ENCODE measurements at places on chromosomes 5 and 9.
A peak's percentile ranks its signal among the peaks of the same experiment; 100 is the strongest.

DNA sequence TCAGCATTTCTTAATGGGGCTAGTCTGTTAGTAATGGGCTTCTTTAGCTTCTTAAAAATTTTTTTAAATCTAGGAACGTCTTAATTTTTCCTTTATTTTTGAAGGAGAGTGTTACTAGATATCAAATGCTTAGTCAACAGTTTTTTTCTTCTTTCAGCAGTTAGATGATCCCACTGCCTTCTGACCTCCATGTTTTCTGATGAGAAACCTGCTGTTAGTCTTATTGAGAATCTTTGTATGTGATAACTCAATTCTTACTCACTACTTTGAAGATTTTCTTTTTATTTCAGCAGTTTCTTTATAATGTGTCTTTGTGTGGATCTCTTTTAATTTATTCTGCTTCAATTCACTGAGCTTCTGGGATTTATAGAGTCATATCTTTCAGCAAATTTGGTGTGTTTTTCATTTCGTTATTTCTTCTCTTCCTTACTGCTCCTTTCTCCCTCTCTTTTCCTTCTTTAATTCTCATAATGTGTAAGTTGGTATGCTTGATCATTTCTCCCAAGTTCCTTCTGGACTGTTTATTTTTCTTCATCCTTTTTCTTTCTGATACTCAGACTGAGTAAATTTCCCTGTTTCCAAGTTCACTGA, 205.8 kb downstream of the RANBP17 start:
- DNase-seq: no peak

DNA sequence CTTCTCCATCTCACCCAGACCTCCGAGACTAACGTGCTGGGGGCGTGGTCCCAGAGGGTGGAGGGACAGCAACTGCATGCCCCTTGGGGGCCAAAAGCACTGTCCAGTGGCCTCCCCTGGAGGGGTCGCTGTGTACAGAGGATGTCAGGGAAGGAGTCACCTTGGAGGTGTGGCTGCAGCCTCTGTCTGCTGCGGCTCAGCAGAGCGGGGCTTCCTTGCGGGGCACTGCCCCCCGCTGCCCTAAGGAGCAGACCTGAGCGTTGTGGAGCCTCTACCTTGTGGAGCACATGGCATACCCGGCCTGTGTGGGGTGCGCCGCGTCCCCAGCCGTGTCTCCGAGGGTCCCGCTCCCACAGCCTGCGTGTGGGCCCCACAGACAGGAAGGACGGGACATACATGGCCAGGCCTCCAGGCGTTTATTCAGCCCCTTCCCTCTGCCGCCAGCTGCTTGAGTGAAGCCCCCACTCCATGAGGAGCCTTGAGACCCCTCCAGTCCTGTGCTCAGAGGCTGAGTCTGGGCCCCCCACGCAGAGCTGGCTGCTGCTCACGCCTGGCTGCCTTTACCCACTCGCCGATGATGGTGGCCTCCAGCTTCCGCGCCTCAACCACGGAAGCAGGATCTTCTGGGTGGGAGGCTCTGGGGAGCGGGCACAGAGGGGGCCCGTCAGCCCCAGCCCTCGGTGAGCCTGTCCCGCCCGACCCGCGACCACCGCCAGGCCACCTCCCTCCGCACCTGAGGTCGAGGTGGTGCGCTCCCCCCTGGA, 4.2 kb downstream of the DPP7 start:
- DNase-seq: no peak

DNA sequence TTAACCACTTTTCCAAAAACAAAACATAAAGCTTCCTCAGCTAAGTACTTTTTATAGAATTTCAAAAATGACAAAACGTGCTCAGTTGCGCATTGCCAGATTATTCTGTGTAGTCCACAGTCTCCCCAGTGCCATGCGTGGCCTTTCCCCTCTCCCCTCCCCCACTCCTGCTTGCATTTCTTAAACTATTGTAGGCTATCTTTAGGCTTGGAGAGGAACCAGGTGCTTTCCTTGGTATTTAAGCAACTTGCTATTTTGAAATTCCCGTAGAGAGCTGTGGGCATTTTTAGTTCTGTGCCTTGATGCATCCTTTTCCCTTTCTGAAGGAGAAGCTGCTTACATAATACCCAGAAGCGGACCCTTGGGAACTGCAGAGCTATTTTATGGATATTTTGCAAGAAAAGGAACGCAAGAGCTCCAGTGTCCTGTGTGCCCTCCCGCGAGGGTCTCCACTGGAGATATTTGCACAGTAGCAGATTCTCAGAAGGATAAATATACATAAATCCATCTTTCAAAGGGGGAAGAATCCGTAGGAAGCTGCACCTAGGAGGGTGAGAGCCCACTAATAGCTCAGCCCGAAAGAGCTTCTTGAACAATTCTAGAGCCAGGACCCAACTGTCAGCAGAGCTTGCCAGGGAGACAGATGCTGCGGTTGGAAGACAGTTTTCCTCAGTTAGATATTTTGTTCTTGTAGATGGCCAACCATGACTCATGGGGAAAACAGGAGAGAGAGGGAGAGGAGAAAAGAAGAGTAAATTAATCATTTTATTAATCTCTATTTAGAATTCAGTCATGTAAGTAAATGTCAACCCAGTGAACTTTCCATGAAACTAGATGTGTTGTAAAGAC, 1298.3 kb upstream of the WWC1 start:
- no peak for DNase-seq

DNA sequence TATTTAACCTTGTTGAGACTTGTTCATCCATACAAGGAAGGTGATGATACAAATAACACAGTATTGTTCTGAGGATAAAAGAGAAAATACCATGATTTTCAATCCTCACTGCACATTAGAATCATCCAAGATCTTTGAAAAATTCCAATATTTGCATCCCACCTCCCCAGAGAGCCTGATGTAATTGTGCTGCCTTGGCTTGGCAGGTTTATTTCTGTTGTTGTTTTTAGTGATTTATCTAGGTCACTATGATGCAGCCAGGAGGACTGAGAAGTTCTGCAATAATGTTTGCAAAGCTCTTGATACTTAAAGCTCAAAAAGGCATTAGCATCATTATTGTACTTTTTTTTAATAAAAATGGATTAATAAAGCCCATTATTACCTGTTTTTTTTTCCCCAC, 67.0 kb upstream of the NMUR2 start:
- no peak for DNase-seq

- DNase-seq: no peak
Measured at GRCh38 chr5:136984772-136985446, 514.2 kb downstream of the SPOCK1 start.

- DNase-seq: no peak
Measured at GRCh38 chr9:89865981-89866380, 261.2 kb downstream of the GADD45G start.

DNA sequence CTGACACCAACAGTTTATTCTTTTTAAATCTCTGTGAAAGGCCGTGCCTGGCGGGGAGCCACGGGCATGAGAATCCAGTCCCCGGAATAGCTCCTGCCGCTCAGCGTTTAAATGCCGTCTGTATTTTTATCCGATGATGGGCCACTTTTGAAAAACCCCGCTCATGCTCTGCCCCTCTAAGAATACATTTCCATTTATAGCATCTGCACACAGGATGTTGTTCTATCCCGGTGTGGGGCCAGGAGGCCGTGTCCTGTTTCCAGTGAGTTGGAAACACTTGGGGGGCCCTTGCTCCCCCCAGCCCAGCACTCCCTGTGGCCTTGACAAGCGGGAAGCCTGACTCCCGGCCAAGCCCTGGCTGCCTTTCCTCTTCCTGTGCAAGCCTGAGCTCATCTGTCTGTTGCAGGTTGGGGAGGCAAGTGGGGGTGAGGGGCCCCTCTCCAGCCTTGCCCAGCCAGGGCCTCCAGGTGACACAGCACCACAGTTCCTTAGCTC, 39.0 kb downstream of the ERGIC1 start:
- peak; percentile 60 for DNase-seq

DNA sequence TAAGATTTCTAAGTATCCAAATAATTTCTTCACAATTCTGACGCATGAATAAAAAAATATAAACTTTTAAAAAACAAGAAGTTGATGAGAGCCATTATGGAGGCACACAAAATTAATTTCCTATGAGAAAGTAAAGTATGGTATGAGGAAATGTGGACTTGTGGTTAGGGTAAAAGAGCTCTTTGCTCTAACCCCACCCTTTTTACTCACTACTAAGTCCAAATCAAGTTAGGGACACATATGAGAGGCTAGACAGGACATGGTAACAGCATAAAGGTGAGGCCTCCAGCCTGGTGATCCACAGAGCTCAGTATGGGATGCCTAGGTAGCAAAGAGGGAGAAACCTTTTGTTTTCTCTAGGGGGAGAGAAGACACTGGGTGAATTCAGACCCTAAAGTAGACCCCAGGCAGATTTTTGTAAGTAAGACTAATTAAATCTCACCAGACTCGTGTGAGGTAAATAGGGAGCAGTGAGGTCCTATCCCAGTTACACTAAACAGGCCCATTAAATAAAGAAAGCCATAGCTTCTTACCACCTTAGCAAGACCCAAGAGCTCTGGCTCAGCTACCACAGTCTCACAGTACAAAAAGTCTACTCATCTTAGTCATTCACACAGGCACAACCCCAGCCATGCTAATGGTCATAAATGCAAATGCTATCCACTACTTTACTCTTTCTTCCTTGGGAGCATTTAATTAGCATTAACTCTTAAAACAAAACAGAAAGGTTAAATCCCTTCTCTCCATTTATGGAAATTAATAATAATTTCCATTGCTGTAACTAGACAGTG, 42.6 kb downstream of the MLLT3 start:
- DNase-seq: no peak

- DNase-seq: no peak
Measured at GRCh38 chr9:36987891-36988290, 46.2 kb downstream of the PAX5 start.

- DNase-seq: no peak
Measured at GRCh38 chr5:10552183-10553143, 11.4 kb upstream of the ANKRD33B start.

GRCh38 chr5:132301344-132302271, 7.4 kb downstream of the SLC22A4 start:
- DNase-seq: no peak

DNA sequence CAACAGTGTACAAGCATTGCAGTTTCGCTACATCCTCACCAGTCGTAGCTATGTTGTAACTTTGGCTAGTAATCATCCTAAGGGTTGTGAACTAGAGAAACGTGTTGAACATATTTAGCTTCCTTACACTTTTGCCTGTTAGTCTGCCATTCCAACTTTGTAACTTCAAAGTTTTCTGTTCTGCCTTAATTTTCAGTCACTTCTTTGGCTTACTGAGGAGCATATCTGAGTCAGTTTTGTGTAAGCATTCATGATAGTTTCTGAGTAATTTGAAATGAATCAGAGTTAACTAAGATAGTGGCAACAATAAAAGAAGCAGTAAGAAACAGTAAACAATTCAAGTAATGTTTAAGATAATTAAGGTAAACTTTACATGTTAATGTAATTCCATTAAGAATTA, 58.9 kb upstream of the MCCC2 start:
- no peak for DNase-seq

- DNase-seq: no peak
Measured at GRCh38 chr9:34961574-34962490, 3.7 kb downstream of the PHF24 start.

DNA sequence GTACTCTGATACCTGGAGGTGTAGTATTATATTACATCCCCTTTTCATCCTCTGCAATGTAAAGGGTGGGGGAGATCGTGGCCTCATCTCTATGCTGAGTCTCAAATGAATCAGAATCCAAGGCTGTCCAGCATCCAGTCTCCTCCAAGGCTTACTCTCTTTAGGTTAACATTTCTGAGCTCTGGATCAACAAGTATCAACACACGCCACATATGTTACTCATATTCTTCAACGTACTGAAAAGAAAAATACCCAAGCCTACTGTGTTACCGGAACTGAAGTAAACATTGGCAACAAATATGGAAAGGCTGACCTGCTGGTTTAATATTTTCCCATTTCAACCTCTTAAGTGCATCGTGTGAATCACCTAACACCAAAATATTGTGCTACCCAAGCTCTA, 241.8 kb downstream of the GAS1 start:
- no peak for DNase-seq

- DNase-seq: no peak
Measured at GRCh38 chr9:97793067-97793466, 60.0 kb upstream of the FOXE1 start.

DNA sequence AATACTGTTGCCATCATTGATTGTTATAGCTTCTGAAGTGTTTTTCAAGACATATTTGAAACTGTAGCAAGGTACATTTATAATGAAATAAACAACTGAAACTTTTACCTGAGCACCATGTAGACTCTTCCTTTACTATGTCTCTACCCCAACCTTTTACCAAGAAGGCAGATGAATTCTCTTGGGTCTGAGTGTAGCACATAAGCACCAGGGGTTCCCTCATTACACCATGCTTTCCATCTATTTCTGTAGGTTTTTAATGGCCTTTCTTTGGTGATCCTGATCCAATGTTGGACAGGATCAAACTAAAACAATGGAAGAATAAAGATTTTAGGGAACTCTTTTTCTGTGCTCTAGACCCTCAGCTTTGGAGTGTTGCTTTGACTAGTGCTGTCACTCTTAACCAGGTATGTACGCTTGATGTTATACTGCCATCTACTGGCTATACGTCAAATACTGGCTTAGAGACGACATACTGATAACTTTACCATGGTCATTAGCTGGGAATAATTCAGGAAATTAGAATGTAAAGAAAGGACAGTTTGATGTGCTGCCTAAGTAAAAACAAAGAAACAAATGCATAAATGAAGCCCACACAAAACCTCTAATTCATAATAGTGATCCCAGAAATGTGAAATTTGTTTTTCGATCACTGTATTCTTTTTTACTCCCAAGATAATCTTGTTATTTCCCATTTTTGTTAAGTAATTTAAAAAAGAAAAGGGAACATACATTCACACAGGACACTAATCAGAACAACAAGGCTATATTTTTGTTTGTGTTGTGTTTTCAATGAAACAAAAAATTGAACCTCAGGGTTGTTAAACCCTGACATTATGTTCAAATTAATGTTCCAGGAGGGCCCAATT, 30.7 kb downstream of the IFNW1 start:
- DNase-seq: peak; percentile 20

DNA sequence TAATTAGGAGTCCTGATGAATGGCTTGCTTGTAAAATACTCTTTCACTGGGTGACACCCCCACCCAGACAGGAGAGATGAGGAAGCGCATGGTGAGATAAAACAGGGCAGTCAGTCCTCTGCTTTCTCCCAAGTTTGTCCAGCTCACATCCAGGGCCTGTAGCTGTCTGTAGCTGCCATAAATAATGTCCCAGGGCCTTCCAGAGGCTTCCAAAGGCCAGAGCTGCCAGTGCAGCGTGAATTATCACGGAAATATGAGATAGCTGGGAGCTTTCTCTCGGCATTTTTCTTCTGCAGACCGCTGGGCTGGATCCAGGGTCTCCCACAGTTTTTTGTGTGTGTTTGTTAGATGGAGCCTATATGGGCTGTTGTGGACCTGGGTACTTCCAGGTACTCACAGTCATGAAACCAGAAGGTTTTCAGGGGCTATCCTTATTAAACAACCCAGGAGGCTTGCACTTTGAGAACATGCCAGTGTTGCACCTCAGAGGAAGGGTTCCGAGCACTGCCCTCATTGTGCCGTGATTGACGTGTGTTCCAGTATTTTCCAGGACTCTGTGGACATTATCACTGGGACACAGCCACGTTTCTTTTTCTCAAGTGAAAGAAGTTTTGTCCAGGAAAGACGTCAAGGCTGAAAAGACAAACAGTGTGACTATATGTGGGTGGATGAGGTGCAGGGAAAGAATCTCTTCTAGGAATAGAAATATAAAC, 117.5 kb downstream of the FGF1 start:
- DNase-seq: no peak

- DNase-seq: no peak
Measured at GRCh38 chr9:128226412-128226801, 23.2 kb downstream of the DNM1 start.

GRCh38 chr9:804026-804425, 37.5 kb upstream of the DMRT1 start:
- no peak for DNase-seq
